Bronchus fibroblast of lung (primary cell): ENCODE measurements at places on chromosomes 2 and 18. TPM values are rescaled to one million over a fixed set of nuclear protein-coding genes. Genes with fewer than 3 reads are reported as not detected.

RABL2A gene
- total RNA-seq: 2.9 and 5.4 TPM in 2 replicates

POTEJ gene
- not detected in 2 replicates for total RNA-seq

GKN1 gene
- total RNA-seq: not detected in 2 replicates

RBM45 gene
- total RNA-seq: 11.6 and 14.1 TPM in 2 replicates

EPB41L3 gene
- 34.5 and 36.8 TPM in 2 replicates for total RNA-seq

KATNAL2 gene
- total RNA-seq: 1.5 and 1.7 TPM in 2 replicates

LHCGR gene
- total RNA-seq: not detected in 2 replicates

RASGRP3 gene
- total RNA-seq: 0.17 and 0.45 TPM in 2 replicates

ABHD1 gene
- total RNA-seq: not detected in 2 replicates

SGPP2 gene
- total RNA-seq: 0.17 TPM in 1 of 2 replicates, not detected in the other

B3GNT2 gene
- 7.0 and 7.9 TPM in 2 replicates for total RNA-seq

ELMOD3 gene
- 11.3 and 12.9 TPM in 2 replicates for total RNA-seq

STPG4 gene
- total RNA-seq: not detected in 2 replicates

SLC14A1 gene
- total RNA-seq: 3.7 and 4.5 TPM in 2 replicates

IL1RL1 gene
- 0.17 and 0.89 TPM in 2 replicates for total RNA-seq

FAM124B gene
- not detected in 2 replicates for total RNA-seq

POTEI gene
- total RNA-seq: not detected in 2 replicates

APLF gene
- total RNA-seq: 1.6 and 2.2 TPM in 2 replicates

OXER1 gene
- under 0.01 and 0.17 TPM in 2 replicates for total RNA-seq

RAPGEF4 gene
- 0.17 and 1.8 TPM in 2 replicates for total RNA-seq
